ENCODE measurements at places on chromosomes 2 and 18. TPM values are rescaled to one million over a fixed set of nuclear protein-coding genes. Genes with fewer than 3 reads are reported as not detected.

NLRC4 gene
- 0.41 TPM for total RNA-seq

L3MBTL4 gene
- 34.2 TPM for total RNA-seq

NOTO gene
- total RNA-seq, result not detected

AAK1 gene
- 31.4 TPM for total RNA-seq

GEN1 gene
- total RNA-seq, result 5.3 TPM

SMAD2 gene
- 45.2 TPM for total RNA-seq

RAX gene
- not detected for total RNA-seq

FSIP2 gene
- total RNA-seq, result 2.0 TPM

ZFP36L2 gene
- 2.4 TPM for total RNA-seq

SRD5A2 gene
- total RNA-seq, result not detected

NPAS2 gene
- 6.5 TPM for total RNA-seq

ARHGAP15 gene
- 19.2 TPM for total RNA-seq

SNTG2 gene
- 4.5 TPM for total RNA-seq

RESP18 gene
- 0.82 TPM for total RNA-seq

DLX1 gene
- total RNA-seq, result 21.6 TPM

ABCG5 gene
- not detected for total RNA-seq

MAPK4 gene
- total RNA-seq, result 23.6 TPM

RBM45 gene
- total RNA-seq, result 26.1 TPM

SCN3A gene
- total RNA-seq, result 257 TPM

TCF23 gene
- not detected for total RNA-seq

CCDC74A gene
- 4.5 TPM for total RNA-seq

GNAL gene
- 92.9 TPM for total RNA-seq

GATA6 gene
- under 0.01 TPM for total RNA-seq

HOXD13 gene
- not detected for total RNA-seq

ZNF385B gene
- 7.7 TPM for total RNA-seq

LIMS2 gene
- 1.2 TPM for total RNA-seq

CTAGE1 gene
- total RNA-seq, result not detected

TM4SF20 gene
- not detected for total RNA-seq

KIF5C gene
- total RNA-seq, result 388 TPM

ST8SIA3 gene
- 18.8 TPM for total RNA-seq

MERTK gene
- 2.4 TPM for total RNA-seq

ARHGAP28 gene
- total RNA-seq, result 15.9 TPM

LYG2 gene
- total RNA-seq, result not detected

FBLN7 gene
- total RNA-seq, result 0.41 TPM

C2orf15 gene
- total RNA-seq, result 4.5 TPM

FBXO48 gene
- 0.82 TPM for total RNA-seq

CPO gene
- not detected for total RNA-seq

LDLRAD4 gene
- total RNA-seq, result 60.7 TPM

PLGLB1 gene
- 9.4 TPM for total RNA-seq

RTP5 gene
- 2.4 TPM for total RNA-seq

ELP2 gene
- total RNA-seq, result 143 TPM

TRIM54 gene
- total RNA-seq, result not detected

C2orf74 gene
- total RNA-seq, result 2.9 TPM

EHD3 gene
- 7.7 TPM for total RNA-seq

All from frontal cortex (tissue), 4 donors.